AML-193 (cell line): ENCODE measurements at places on chromosomes 6 and 20.

GRCh38 chr20:1934156-1934555 is 38.9 kb downstream of the SIRPA start:
- DNase-seq: no peak

- no peak for DNase-seq
Measured at GRCh38 chr6:125818225-125818657, 27.5 kb downstream of the NCOA7 start.

- no peak for DNase-seq
Measured at GRCh38 chr20:22802296-22802695, 217.9 kb upstream of the FOXA2 start.

DNA sequence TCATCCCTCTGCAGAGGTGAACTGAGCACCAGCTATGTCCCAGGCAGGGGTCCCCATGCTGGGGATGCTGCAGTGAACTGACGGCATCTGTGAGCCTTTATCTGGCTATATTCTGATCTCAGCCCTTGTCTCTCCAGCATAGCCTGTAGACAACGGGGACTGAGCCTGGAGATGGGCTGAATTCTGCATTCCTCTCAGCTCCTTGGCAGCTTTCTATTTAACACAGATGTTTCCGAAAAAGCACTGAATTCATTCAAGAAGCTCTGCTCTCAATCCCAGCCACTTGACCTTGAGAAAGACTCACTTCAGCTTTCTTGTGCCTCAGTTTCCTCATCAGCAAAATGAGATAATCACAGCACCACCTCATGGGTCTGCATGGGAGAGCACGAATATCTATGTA is 204.4 kb upstream of the PMEPA1 start:
- no peak for DNase-seq
